ENCODE measurements at places on chromosomes 7 and 10. TPM values are rescaled to one million over a fixed set of nuclear protein-coding genes. Genes with fewer than 3 reads are reported as not detected.

DNA sequence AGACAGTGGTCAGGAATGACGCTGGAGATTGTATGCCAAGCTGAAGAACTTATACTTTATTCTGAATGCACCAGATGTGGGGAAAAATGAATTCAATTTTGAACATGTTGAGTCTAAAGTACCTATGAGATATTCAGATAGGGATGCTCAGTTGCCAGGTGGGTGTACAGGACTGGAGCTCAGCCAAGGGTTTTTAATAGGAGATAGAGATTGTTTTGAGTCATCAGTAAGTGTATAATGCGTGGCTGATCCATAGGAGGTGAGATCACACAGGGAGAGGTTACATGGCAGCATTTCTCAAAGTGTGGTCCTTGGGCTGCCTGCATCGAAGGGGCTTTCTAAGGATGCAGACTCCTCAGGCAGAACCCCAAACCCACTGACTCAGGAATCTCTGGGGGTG is 6.8 kb upstream of the HIPK2 start:
- DNase-seq = no peak

DNA sequence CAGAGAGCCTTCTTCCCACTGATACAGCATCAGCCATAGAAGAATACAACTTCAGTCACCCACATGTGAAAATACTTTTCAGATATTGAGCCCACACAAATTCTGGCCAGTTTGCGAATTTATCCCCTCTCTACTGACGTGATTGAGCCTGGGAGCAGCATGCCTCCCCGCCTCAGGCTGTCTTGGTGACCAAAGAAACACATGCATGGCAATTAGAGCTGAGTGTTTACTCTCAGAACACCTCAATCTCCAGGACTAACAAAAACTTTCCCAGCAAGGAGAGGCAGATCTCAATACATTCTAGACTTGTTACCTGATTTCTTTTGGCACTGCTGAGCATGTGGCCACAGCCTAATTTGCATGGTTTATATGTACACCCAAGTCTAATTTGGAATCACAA is 122.5 kb downstream of the TMEM26 start:
- DNase-seq = no peak

DNA sequence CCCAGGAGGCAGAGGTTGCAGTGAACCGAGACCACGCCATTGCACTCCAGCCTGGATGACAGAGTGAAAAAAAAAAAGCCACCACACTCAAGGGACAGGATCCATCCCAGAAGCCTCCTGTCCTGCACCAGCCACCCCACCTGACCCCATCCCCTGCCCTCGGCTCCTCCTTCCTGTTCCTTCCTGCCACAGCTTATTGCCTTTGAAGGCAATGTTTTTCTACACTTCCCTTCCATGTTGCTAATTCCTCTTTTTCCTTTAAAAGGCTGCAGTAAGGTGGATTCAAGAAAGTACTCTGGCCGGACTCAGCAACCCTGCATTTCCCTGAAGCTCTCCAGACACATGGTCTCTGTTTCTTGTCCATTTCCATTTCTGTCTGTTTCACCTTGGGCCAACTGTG is 80.9 kb downstream of the FAM171A1 start:
- no peak for DNase-seq

DNA sequence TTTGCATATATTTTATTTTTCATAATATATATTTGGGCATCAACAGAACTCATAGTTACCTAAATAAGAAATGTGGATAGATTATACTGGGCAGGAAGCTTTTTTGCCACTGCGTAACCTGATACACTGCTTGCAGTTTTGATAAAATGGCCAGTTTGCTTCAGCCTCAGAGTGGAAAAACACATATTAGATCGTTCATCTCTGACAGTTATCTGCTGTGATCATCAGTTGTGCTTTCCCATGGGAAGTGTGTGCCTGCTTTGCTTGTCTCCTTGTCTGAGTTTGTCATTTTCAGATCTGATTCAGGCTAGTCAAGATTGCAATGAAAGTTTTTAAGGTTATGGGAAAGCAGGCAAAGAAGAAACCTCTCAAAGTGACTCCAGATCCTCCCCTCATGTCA is 54.0 kb downstream of the ADAM12 start:
- DNase-seq = no peak

DNA sequence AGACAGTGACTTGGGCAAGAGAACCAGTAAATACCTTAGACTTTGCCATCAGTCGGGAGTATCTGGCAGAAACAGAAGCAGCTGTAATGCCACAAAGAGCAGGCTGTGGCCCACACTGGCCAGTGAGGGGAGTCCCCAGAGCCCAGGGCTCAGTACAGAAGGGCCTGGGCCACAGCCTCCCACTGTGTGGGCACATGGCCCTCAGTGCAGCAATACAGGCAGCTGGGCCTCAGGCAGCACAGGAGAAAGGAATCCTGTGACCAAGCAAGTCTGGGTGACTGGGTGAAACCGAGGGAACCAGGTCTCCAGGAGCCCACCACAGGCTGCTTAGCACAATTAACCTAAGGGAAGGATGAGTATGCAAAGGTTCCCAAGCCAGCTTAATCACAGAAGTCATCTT is 14.0 kb downstream of the WDR91 start:
- no peak for DNase-seq

The BTBD16 gene
- total RNA-seq = 0.51 TPM

- no peak for DNase-seq
Measured at GRCh38 chr7:21568762-21569161, 25.9 kb downstream of the DNAH11 start.

The GARIN1A gene
- not detected for total RNA-seq

DNA sequence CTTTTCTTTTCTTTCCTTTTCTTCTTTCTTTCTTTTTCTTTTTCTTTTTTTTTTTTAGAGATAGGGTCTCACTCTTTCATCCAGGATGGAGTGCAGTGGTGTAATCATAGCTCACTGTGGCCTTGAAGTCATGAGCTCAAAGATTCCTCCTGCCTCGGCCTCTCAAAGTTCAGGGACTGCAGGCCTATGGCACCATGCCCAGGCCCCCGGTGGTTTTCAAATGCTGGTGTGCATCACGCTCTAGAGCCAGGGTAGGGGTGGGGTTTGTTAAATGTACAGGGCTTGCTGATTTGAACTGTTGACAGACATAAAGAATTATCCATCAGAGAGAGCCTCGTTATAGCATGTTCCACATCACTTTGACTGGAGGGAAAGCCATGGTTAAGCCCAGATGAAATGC is 5.8 kb downstream of the MINDY4 start:
- DNase-seq = no peak

The CDC123 gene
- 96.5 TPM for total RNA-seq

The HOXA1 gene
- 7.1 TPM for total RNA-seq

DNA sequence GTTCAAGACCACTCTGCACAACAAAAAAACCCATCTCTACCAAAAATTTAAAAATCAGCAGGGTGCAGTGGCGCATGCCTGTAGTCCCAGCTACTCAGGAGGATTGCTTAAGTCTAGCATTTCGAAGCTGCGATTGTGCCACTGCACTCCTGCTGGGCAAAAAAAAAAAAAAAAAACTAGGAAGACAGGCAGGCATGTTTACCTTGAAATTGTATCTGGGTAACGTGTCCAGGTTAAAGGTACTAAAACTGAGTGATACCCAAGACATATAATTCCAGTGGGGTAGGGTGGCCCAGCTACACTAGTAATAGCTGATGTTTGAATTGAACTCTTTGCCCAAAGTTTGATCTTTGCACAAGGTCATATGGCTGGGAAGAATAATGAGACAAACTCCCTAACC is 16.2 kb downstream of the GHITM start:
- no peak for DNase-seq

DNA sequence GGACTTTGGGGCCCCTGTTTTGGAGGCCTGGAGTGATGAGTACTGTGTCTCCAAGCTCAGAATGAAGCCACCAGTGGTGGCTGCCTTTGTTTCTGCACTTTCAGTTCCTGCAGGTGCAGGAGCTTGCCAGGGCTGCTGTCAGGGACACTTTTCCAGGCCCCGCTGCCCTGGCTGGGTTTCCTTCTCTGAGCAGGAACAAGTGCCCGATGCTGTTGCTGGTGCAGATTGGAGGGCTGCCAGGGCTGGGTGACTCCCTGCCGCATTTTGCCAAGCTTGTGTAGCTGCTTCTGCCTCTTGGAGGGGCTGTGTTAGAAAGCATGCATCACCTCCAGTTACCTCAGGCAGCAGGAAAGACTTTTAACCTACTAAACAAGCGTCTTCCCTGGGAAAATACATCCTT is 211.1 kb downstream of the MGMT start:
- no peak for DNase-seq

DNA sequence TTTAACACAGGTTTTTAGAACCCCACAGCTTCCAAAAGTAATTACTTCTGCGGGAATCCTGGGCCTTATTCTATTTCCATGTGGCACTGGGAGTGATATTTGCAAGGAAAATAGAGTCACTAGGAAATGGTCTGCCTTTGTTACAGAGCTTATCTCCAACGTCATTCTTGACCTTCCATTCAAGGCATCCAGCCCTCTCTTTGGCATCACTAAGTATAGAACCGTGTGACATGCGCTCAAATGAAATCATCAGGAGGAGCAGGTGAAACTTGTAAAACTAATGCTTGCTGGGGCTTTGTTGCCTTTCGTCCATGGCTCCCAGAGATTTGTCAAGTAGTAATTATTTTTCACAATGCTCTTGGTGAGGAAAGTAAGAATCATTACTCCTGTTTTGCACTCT is 73.4 kb downstream of the PAPSS2 start:
- no peak for DNase-seq

The GPR146 gene
- total RNA-seq = not detected

DNA sequence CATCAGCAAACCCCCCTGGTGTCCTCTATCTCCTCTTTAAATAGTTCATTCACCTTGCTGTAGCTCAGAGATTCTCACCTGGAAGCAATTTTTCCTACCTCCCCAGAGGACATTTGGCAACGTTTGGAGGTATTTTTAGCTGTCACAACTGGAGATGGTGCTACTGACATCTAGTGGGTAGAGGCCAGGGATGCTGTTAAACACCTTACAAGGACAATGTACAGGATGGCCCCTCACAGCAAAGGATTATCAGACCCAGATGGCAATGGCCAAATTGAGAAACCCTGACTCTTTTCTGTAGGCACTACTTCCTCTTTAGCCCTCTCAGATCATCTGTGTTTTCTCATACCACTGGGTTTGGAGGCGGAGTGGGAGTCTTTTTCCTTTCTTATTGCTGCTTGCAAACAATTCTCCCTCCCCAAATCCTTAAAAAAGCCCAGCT is 13.2 kb upstream of the TRA2A start:
- DNase-seq = no peak

The ERCC6 gene
- 5.6 TPM for total RNA-seq

The SEM1 gene
- total RNA-seq = 219 TPM

DNA sequence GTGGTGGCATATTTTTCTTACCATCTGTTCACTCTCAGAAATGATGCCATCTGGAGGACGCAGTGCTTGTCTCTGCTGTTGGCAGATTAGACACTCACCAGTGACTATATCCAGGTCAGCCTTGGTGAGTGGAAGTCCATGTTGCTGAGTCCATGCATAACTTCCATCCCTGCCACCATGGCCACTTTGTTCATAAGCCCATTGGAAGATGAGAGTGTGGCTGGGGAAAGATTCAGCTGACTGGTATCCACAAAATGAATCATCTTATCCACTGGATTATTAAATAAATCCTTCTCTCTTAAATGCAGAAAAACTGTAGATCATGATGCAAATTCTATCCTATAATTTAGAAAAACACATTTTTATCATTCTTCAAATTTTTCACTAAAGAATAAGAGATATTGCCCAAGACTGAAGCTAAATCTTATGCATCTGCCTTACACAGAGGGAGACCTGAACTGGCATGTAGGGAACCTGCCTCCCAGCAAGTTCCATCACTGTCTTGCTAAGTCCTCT is 726.9 kb downstream of the TNS3 start:
- no peak for DNase-seq

DNA sequence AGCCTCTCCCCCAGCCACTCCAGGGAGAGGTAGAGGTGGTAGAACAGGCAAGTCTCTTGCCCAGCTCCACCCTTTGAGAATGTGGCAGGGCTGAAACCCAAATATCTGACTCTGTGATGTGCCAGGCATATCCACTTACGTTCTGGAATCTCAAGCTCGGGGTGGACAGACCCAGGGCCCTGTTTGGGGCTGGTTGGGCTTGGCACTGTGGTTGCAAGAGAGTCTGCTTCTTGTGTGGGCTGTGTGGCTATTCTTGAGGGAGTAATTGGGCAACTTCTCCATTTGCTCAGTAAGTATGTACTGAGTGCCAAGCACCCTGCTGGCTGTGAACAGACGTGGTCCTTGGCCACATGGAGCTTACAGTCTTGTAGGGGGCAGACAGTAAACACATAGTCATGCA is 4.7 kb downstream of the UBTD1 start:
- DNase-seq = no peak

GRCh38 chr10:20956843-20957242 is 59.7 kb upstream of the NEBL start:
- no peak for DNase-seq

GRCh38 chr7:148815612-148816011 is 68.5 kb downstream of the EZH2 start:
- DNase-seq = no peak

DNA sequence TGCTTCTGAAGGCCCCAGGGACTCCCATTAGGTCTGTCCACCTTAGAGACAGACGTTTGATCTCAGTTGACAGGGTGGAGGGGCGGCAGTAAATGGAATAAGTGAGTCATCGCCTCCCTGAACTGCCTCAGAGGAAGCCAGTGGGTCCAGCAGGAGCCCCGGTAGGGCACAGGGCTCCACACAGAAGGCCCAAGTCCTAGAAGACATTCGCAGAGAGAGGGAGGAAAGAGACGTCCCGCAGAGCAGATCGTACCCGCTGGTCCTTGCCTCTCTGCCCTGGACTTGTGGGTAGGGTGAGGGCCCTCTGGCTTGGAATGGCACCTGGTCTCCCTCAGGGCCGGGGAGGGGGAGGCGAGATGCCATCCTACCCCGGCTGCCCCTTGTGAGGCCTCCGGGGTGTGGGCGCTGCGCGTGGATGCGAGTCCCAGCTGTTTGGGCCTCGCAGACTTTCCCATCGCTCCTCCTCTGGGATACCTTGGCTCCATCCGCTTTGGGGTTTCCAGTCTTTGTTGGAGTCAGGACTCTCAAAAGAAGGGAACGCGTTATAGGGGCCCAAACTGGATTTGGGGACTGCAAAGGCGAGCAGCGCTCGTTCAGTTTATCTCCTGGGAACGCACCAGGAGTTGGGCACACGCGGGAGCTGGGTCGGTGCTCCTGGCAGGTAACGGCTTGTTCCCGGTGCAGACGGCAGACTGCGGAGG is 5.1 kb downstream of the TLX1 start:
- DNase-seq = no peak

DNA sequence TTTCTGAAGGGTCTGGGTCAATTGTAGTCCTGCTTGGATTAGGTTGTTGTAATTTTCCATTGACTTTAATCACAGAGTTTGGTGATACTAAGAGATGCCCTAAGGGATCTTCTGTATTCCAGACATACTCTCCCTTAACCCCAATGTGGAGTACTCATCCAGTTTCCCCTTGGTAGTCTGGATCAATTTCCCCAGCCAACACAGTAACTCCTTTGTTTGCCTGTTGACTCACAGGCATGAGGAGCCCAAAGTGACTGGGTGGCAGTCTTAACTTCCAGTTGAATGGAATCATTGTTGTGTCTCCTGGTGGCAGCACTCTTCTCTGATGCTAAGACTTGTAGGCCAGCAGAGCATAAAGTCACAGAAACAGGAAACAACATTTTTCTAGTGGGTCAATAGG is 41.5 kb upstream of the PIK3CG start:
- no peak for DNase-seq

GRCh38 chr7:151376218-151376902 is 33.5 kb downstream of the WDR86 start:
- DNase-seq = no peak

The AQP1 gene
- total RNA-seq = 0.72 TPM

The NKX1-2 gene
- not detected for total RNA-seq

The UCMA gene
- not detected for total RNA-seq

- DNase-seq = peak; percentile 72
Measured at GRCh38 chr7:117251687-117252086, 71.2 kb downstream of the WNT2 start.
